ENCODE measurements at places on chromosomes 12 and 14.
A peak's percentile ranks its signal among the peaks of the same experiment; 100 is the strongest.

DNA sequence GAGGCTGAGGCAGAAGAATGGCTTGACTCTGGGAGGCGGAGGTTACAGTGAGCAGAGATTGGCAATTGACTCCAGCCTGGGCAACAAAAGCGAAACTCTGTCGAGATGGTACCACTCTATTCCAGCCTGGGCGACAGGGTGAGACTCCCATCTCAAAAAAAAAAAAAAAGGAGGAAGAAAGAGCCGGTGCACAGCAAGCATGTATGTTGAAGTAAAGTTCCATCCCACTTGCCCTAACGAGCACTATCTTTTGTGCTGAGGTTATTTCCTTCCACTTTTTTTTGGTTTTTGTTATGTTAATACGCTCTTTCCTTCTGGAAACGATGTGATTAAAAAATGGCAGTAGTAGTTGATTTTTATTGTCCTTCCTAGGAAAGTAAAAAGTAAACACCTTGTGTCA lies 19.5 kb upstream of the GOLGA5 start:
- DNase-seq = no peak

GRCh38 chr14:60651796-60652673 lies 2.8 kb upstream of the SIX1 start:
- peak; percentile 70 for DNase-seq

DNA sequence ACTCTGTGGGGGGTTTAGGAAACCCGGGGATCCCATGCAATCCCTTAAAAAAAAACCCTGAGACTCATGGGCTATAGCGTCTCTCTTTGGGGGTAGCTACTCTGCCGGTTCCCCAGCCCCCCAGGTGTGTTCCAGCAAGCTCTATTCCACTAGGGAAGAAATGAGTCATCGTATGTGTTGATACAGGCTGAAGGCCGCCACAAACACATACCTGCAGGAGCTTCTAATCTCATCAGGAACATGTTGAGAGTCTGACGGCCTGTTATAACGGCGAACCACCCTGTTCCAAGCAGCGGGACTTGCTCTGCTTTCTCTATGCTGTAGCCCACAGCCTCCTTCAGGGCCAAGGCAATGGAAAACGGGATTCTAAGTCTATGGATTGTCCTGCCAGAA lies 977 bp upstream of the KRT5 start:
- DNase-seq = no peak

GRCh38 chr12:48696626-48697025 lies 14.6 kb upstream of the KANSL2 start:
- DNase-seq = no peak

- no peak for DNase-seq
These were observed 14.1 kb upstream of the GPRC5A start for GRCh38 chr12:12877153-12877768.

DNA sequence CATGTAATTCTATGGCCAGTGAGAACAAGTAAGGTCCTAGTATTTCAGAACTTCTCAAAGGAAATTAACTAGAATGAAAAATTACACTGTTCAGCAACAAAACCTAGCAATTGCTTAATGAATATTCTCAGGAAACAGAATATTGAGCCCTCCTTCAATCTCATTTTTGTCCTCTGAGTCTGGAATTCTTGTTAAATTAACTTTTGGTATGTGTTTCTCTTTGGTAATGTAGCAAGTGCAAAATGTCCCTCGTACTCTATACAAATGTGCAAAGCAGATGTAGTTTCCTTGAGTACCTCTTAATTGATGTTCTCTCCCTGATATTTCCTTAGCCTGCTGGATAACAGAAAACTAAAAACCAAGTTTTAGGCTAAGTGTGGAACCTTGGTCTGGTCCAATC lies 190.8 kb upstream of the CNOT2 start:
- no peak for DNase-seq

DNA sequence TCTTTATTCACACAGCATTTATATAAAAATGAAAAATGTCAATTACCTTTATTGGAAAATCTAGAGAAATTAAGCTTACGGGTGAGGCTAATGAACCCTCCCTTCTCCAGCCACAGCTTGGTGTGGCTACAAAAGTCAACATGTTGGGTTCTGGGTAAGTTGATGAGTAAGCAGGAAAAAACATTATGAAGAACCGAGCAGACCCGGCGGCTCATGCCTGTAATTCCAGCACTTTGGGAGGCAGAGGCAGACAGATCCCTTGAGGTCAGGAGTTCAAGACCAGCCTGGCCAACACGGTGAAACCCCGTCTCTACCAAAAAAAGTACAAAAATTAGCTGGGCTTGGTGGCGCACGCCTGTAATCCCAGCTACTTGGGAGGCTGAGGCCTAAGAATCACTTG lies 10.9 kb downstream of the NAA25 start:
- no peak for DNase-seq

DNA sequence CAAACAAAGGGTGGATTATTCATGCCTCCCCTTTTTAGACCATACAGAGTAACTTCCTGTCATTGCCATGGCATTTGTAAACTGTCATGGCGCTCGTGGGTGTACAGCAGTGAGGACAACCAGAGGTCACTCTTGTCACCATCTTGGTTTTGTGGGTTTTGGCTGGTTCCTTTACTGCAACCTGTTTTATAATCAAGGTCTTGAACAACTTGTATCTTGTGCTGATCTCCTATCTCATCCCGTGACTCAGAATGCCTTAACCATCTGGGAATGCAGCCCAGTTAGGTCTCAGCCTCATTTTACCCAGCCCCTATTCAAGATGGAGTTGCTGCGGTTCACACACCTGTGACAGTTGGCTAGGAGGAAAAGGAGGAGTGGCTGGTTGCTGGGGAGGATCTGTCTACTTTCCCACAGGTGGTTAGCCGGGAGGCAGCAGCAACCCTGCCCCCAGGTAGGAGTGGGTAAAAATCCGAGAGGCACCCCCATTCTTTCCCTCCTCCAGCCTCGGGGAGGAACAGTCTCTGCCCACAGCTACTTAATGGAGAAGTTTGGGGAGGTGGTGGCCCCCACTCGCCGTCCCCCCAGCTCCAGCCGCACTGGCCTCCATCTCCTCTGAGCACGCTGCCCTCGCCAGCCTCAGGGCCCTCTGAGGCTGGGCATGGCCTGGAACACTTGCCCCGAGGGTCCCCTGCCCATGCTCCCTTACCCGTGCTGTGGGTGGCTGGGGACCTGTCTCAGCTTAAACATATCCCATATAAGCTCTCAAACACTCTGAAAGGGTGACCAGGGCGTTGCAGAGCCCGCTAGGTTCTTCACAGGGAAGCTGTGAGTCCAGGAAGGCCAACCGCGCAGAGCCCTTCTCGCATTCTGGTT lies 41.7 kb downstream of the SMIM41 start:
- DNase-seq = no peak

DNA sequence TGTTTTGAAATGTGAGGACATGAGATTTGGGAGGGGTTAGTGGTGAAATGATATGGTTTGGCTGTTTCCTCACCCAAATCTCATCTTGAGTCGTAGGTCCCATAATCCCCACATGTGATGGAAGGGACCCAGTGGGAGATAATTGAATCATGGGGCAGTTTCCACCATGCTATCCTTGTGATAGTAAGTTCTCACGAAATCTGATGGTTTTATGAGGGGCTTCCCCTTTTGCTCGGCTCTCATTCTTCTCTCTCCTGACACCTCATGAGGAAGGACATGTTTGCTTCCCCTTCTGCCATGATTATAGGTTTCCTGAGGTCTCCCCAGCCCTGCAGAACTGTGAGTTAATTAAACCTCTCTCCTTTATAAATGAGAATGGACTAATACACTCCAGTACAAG lies 18.0 kb downstream of the GALNT6 start:
- no peak for DNase-seq

- DNase-seq = no peak
These were observed 42.7 kb downstream of the SYNE2 start for GRCh38 chr14:63895510-63895909.

DNA sequence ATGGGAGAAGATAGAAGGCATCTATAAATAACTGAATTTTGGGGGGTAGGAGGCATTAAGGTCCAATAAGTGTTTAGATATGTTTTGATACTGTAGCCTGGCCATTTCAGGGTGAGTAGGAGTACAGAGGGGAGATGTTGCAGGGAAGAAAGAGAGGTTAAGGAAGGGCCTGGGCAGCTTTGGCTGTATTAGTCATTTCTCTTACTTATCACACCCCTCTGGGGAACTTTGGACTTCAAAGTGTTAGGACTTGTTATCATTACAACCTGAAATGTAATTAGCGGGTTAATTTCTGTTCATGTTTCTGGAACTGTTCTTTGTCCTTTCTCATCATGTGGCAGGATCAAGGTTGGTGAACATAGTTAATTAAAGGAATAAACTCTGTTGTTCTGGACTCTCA lies 40.3 kb downstream of the SUSD6 start:
- no peak for DNase-seq

- no peak for DNase-seq
These were observed 132.1 kb downstream of the RAD51B start for GRCh38 chr14:67951529-67952135.

DNA sequence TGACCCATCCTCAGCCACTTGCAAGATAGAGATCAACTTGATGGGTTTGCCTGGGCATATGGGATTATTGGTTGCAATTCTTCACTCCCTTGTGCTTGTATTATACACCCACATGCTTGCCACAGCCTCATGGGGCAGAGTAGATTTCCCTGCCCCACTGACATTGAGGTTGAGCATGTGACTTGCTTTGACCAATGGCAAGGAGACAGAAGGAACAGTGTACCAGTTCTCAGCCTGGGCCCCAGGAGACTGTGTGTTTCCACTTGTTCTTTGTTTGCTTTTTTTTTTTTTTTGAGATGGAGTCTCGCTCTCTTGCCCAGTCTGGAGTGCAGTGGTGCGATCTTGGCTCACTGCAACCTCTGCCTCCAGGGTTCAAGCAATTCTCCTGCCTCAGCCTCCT lies 31.8 kb downstream of the CALM1 start:
- DNase-seq = no peak

DNA sequence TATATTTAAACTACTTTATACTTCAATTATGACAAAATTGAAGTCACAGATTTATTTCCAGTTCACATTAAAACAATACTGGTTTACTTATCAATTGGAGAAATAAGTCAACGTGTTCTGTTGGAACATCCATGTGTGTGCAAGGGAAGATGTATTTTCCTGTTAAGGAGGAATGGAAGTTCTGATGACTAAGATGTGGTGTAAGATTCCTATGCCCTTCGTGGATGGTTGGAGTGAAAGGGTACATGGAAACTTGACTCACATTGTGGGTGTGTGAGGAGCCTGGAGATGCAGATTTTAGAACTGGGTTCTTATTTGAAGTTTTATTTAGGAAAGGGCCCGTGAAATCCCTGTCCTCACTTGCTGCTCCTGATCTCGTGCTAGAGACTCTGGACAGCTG lies 95.3 kb downstream of the CATSPERB start:
- DNase-seq = no peak

DNA sequence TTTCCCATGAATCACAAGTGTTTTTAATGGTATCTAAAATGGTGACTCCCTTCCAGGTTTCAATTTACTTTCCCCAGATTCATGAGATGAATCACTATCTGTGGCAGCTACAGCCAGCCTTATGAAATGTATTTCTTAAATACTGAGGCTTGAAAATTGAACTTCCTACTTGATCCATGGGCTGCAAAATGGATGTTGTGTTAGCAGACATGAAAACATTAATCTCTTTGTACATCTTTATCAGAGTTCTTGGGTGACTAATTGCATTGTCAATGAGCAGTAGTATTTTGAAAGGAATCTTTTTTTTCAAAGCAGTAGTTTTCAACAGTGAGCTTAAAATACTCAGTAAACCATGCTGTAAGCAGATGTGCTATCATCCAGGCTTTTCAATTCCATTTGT lies 250.8 kb downstream of the SLC6A15 start:
- DNase-seq = no peak

- no peak for DNase-seq
These were observed 393.5 kb downstream of the CCDC91 start for GRCh38 chr12:28583701-28584261.

GRCh38 chr12:52045794-52046199 lies 5.4 kb upstream of the NR4A1 start:
- no peak for DNase-seq

GRCh38 chr14:61712137-61712536 lies 16.8 kb downstream of the HIF1A start:
- DNase-seq = no peak

- no peak for DNase-seq
These were observed 22.9 kb upstream of the RDH16 start for GRCh38 chr12:56980268-56980667.

DNA sequence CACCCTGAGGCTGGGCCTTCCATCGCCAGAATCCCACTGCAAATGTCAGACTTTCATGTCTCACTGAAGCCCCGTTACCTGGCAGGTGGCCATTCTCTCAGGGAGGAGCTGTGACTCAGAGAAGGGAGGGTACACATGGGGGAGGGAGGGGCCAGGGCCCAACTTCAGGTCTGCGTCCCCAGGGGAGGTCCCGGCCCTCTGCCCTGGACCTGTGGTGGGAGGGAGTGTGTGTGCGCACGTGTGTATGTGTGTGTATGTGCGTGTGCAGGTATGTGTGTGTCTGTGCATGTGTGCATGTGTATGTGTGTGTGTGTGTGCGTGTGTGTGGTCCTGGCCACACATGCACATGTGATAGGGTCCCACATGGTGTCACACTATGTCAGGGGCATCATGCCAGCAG lies 50.9 kb downstream of the MVK start:
- no peak for DNase-seq

GRCh38 chr14:45198551-45198950 lies 54.5 kb downstream of the MIS18BP1 start:
- no peak for DNase-seq

GRCh38 chr14:71438684-71439083 lies 493.5 kb upstream of the RGS6 start:
- no peak for DNase-seq

DNA sequence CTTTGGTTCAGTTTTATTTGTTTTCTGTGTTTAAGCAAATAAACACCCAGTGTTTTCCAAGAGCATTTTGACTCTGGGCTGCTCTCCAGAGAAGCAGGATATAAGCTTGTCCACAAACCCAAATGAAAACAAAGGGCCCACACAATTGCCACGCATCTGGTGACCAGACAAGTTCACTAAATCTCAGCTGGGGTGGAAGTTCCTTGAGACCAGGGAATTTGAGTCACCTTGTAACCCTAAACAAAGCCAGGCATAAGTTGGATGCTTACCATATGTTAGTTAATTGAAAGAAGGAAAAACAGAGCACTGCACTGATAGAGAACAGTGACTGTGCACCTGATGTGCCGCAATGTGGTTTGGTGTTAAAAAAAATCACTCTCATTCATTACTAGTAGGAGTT lies 1.6 kb upstream of the TXNRD1 start:
- no peak for DNase-seq

DNA sequence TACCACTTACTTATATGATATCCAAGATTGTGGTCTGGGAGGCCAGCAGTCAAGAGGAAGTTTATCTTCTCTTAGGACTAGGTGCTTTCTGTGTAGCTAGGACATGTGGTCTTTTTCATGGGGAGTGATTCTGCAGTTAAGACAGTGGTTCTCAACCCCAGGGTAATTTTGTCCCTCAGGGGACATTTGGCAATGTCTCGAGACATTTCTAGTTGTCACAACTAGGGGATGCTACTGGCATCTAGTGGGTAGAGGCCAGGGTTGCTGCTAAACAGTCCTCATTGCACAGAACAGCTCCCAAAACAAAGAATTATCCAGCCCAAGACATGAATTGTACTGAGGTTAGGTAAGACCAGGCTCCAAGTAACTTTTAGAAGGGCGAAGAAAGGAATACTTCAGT lies 20.0 kb downstream of the AMDHD1 start:
- no peak for DNase-seq

GRCh38 chr12:127771546-127771945 lies 495.4 kb upstream of the TMEM132C start:
- DNase-seq = no peak
